ENCODE measurements at places on chromosomes 16 and 17. TPM values are rescaled to one million over a fixed set of nuclear protein-coding genes. Genes with fewer than 3 reads are reported as not detected.

- H3K27ac ChIP-seq = no peak overlapping the region
- no peak for DNase-seq
- H3K36me3 ChIP-seq = no peaks in the 10 kb centered on the region
- no peak overlapping the region for H3K4me3 ChIP-seq
These were observed 25.0 kb downstream of the MPRIP start for GRCh38 chr17:17067257-17067656.

GRCh38 chr17:36743130-36743529 is 141.7 kb downstream of the MRM1 start:
- no peaks in the 10 kb centered on the region for H3K4me1 ChIP-seq
- H3K27ac ChIP-seq = no peak overlapping the region
- no peaks in the 10 kb centered on the region for H3K27me3 ChIP-seq
- DNase-seq = no peak

The EFNB3 gene
- not detected for total RNA-seq

The ST6GALNAC2 gene
- 15.8 TPM for total RNA-seq

DNA sequence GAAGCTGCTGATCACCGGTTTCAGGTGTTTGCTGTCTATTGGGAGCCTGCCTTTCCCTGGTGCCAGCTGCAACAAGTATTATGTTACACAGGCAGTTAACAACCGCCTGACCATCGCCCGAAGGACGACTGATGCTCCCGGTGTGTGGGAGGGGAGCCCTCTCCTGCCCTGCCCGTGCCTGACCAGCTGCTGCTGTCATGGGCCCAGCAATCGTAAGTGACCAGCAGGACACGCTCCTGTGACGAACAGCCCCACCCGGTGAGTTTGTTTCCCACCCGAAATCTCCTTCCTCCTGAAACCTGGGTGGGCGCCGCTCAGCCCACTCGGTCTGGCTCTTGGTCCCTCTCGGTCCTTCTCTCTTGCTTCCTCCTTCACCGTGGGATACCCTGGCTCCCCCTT is 17.9 kb upstream of the UBE2I start:
- H3K36me3 ChIP-seq = no peaks in the 10 kb centered on the region
- H3K27me3 ChIP-seq = peaks cover 13% of the 10 kb centered on the region
- no peaks in the 10 kb centered on the region for H3K4me1 ChIP-seq

- H3K27me3 ChIP-seq = no peaks in the 10 kb centered on the region
- peaks cover 17% of the 10 kb centered on the region for H3K36me3 ChIP-seq
- peak overlapping the region; percentile 84 for H3K4me3 ChIP-seq
- peaks cover 8% of the 10 kb centered on the region for H3K4me1 ChIP-seq
- no peak for DNase-seq
- H3K27ac ChIP-seq = peak overlapping the region; percentile 97
These were observed 335 bp downstream of the TMEM11 start for GRCh38 chr17:21213638-21214014.
